Kidney (tissue), 22 donors: ENCODE measurements at places on chromosomes 11 and 22.
A peak's percentile ranks its signal among the peaks of the same experiment; 100 is the strongest.

DNA sequence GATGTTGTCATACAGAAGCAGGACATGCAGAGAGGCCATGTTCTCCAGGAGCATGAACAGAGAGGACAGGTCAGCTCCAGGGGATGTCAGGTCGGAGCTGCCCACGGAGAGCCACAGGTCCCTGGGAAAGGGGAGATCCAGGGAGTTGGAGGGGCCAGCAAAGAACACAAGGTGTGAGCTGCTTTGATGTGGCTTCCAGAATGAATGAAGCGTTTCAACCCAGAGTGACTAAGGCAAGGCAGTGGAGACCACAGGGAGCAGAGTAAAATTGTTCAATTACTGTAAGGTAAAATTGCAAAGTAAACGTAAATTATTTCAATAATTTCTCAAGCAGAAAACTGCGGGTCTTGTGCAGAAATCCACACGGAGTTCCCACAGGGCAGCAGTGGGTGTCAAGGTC lies 5.6 kb upstream of the SCGB2A1 start:
- DNase-seq = no peak

GRCh38 chr11:134357545-134357839 lies 25.7 kb downstream of the GLB1L2 start:
- no peak for DNase-seq

GRCh38 chr11:63738720-63739360 lies 29.7 kb downstream of the ZFTA start:
- DNase-seq = peak; percentile 84

DNA sequence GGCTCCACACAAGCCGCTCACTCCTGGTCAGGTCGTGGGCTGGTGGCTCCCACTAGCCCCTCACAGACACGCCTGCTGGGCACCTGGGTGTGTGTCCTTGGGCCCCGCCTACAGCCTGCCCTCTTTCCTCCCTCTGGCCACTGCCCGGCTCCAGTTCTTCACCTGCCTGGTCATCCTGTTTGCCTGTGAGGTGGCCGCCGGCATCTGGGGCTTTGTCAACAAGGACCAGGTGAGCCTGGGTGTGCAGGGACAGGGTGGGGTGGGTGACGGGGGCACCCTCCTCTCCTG lies 5.8 kb upstream of the TSSC4 start:
- no peak for DNase-seq

DNA sequence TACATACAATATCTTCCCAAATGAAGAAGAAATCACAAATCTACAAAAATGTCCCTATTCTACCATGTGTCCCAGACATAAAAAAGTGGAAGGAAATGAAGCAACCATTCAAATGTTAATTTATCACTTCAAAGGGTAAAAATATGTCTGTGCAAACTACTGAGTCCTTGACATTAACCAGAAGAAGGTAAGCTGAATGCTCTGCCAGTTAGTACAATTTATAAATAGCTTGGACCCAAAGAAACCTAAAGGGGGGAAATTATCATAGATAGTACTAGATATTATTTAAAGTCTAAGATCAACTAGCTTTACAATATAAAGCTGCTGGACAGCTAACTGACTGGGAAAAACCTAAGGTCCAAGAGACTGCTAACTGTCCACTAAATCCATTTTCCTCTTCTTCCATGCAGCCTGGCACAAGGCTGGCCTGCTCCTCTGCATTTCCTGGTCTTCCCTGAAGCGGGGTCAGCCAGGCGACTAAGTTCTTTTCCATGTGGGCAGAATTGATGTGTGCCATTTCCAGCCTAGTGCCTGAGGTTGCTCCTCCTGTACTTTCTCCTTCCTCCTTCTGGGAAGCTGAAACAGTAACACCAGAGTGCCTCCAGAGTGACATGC lies 190.9 kb downstream of the CADM1 start:
- no peak for DNase-seq

DNA sequence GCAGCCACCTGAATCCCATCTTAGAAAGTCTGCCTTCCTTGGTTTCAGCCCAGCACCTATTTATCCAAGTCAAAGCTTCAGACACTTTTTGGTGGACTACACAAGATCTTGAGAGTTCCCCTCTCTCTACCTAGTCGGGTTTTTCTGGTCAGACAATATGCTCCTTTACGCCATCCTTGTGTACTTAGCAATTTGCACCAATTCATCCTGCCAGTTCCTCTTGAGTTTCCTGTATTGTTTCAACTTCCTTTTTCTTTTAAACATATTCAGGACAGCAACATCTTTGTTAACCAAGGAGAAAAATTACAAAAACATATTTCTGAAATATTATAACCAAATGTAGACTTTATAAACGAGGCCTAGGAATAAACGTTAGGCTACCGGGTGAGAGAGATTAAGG lies 368.2 kb upstream of the CADM1 start:
- no peak for DNase-seq

DNA sequence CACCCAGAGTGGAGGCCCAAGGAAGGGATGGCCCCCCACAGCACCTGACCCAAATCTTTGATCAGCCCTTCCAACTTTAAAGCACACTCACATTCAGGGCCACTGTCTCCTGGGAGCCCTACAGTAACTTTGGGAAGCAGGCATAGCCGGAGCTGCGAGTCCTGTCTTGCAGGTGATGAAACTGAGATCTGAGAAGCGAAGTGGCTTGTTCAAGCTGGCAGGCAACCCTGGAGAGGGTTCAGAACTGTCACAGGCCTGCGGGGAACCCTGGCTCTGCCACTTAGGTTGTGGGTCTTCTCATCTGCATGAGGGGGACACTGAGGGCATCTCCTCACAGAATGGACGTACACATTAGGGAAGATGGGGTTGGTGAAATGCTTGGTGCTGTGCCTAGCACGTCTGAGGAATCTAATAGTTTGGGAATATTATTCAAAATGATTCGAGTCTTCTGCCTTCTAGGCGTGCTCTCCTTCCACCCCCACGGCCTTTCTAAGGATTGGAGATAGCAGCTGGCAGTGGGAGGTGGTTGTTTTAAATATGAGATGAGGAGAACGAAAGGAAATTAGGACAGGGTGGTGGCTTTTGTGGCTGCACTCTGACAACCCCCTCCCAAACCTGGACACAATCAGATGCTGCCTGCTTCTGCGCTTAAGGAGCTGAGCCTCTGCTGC lies 18.8 kb upstream of the SUN2 start:
- DNase-seq = no peak

- peak; percentile 52 for DNase-seq
Measured at GRCh38 chr22:44024288-44024921, at the start of gene PARVB. Gene PARVB (plus strand): TSS chr22:44024302. CDS start chr22:44024340, 38 bp downstream.

GRCh38 chr11:70608568-70609470 lies 210.5 kb downstream of the CTTN start:
- peak; percentile 57 for DNase-seq

DNA sequence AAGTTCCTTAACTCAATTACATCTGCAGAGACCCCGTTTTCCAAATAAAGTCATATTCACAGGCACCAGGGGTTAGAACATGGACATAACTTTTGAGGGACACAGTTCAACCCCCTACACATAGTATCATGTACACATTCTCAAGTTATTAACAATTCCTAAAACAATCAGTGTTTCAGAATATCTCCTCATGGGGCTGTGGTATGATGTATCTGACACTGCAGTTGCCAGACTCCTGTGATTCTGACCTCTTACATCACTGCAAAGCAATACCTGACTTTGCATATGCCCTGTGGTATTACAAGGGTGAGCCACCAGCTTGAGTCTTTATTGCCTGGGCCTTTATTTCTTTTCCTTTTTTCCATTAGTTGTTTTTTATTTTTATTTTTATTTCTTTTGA lies 141.7 kb downstream of the COMMD9 start:
- DNase-seq = no peak

GRCh38 chr11:5700421-5701054 lies 10.9 kb downstream of the TRIM22 start:
- DNase-seq = no peak

DNA sequence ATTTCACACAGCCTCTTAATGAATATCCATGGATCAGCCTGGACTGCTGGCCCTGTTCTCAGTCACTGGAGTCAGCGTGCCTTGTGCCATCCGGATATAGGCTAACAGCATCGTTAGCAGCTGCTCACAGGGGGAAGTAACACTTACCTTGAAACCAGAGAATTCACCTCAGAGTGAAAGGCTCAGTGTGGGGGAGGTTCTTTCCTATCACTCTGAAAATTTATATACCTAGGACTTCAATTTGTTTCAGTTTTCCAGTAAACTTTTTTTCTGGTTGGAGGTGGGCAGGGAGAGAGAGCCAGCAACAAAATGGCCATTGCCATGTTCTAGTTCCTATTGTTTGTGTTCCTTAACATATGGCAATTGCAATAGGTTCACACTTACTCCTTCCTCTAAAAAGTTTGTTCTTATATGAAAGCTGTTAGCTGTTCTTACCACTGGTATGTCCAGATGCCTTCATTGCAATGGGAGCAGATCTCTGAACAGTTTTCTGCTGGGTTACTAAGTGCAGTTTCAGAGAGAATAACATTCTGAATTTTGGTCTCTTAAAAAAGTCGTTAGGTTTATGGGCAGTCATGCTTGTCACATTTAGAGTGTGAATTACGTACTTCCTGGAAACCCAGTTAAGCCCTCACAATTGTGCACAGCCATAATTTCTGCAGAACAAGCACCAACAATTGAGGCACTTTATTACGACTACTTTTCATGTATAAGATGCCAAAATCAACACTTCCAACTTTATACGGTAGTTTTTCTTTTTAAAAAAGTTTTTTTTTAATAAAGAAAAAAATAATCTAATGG lies 247.6 kb downstream of the CADM1 start:
- peak; percentile 84 for DNase-seq

DNA sequence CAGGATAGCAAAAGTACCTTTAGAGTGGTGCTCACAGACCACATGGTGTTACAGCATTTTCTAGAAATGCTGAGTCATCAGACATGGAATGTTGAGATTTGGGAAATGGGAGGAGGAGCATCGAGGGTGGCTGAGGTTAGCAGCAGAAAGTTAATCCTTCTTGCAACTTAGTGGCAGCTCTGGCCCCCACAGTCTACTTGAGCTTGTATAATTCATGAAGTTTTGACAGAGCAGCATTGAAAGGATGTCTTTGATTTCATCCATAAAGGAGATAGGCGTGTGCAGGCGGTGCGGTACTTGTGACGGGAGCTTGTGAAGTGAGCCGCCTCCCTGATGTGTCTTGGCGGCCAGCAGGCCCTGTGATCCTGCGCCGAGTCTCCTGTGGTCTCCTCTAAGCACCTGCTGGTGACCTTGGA lies 330.5 kb downstream of the TBC1D22A start:
- DNase-seq = peak; percentile 44

DNA sequence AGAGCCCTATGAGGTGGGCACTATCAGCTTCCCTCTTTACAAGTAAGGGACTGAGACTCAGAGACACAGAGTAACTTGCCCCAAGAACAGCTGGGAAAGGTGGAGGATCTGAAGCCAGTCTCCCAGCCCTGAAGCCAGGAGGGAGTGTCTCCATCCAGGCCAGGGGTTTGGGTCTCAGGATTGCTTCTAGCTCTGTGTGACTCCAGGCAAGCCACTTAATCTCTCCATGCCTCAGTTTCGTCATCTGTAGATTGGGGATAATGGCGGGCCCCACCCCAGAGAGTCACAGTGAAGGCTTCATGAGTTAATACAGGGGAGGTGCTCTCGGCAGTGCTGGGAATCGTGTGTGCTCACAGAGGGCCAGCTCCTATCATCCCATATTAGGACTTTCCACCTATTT lies 10.5 kb downstream of the MAP4K2 start:
- DNase-seq = no peak
